Tibial nerve (tissue), 4 donors: ENCODE measurements at places on chromosomes 7 and 10. TPM values are rescaled to one million over a fixed set of nuclear protein-coding genes. Genes with fewer than 3 reads are reported as not detected.
A peak's percentile ranks its signal among the peaks of the same experiment; 100 is the strongest.

DNA sequence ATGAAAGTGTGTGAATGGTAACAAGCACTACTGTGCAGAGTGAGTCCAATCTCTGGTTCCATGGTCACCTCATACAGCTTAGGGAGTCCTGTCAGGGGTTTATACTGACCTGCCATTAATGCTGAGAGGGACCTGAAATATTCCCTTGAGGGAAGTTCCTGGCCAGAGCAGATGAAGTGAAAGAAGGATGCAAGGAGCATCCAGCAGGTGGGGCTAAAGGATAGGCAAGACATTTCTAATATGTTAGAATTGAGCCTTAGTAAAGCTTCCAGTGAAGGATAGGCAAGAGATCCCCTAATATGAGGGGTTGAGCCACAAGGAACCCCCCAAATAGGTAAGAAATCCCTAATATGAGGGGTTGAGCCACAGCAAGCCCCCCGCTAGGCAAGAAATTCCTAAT, 25.5 kb upstream of the FAM221A start:
- DNase-seq = no peak

- no peak for DNase-seq
Observed at GRCh38 chr7:41378156-41378555, 324.7 kb downstream of the INHBA start.

- DNase-seq = no peak
Observed at GRCh38 chr10:72320676-72321247, 34.0 kb downstream of the DNAJB12 start.

- DNase-seq = peak; percentile 40
Observed at GRCh38 chr10:91022924-91023699, 102.2 kb upstream of the ANKRD1 start.

- DNase-seq = no peak
Observed at GRCh38 chr10:124918906-124919305, 23.0 kb upstream of the ZRANB1 start.

GRCh38 chr10:45460235-45460878, 86.3 kb downstream of the ALOX5 start:
- DNase-seq = no peak

DNA sequence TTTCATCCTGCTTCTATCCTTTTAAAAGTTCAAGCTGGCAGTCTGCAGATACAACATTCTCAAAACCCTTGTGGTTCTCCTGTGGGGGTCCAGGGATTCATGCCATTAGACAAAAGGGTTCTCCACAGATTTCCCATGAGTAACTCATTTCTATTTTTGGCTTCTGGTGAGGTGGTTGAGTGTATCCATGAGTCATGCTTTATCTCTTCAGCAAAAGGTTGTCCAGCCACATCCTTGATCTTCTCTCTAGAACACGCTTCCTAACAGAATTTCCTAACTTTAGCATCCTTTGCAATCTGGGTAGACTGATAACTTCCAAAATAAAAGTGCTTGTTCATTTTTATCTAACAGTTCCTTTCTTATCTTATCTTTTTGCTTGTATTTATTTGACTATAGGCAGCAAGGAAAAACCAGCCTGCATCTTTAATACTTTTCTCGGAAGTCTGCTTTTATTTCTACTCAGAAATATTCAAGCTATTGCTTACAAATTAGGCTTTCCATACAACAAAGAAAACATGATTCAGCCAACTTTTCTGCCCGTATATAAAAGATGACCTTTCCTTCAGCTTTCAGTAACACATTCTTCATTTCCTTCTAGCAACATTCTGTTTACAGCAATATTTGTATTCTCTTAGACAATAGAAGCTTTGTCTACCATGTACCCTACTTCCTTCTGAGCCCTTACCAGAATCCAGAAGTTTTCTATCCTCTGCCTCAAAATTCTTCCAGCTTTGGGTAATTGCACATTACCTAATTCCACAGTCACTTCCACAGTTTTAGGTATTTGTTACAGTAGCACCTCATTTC, 79.3 kb upstream of the IL6 start:
- no peak for DNase-seq

DNA sequence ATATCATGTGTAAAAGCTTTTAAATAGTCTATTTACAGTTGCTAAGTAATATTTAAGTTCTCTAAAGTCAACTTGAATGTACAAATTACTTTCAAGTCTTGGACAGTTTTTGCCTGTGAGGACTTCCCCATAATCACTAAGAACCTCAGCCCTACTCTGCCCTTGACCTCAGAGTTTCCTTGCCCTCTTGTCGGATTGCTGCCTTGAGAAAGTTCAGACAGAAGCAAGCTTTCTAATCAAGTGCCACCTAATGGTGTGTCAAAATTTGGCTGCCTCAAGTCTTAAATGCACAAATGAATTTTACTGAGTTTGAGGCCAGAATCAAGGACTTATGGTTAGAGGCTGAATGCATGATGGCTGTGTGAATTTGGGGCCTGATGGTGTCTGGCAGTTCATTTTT, 88.3 kb upstream of the KAT6B start:
- no peak for DNase-seq

WDFY4 gene
- total RNA-seq = 16.5 TPM

SHOC2 gene
- total RNA-seq = 50.6 TPM

SAP25 gene
- 6.0 TPM for total RNA-seq

EGR2 gene
- 26.2 TPM for total RNA-seq

FAM25G gene
- not detected for total RNA-seq
